ENCODE measurements at places on chromosomes 4 and X.

DNA sequence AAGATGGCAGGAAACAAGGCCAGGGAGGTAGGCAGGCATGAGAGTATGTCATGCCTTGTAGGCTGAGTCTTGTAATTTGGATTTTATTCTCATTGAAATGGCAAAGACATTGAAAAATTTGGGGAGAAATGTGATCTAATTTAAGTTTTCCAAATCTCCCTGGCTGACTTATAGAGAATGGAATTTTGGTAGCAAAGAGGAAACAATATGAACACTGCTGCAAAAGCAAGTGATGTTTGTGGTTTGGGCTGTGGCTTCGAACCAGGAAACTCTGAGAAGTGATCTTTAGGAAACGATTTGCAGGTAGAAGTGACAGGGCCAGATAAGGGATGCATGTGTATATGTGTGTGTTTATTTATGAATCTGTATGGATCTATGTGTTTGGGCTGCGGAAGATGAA is 35.6 kb downstream of the ARSJ start:
- DNase-seq = no peak

DNA sequence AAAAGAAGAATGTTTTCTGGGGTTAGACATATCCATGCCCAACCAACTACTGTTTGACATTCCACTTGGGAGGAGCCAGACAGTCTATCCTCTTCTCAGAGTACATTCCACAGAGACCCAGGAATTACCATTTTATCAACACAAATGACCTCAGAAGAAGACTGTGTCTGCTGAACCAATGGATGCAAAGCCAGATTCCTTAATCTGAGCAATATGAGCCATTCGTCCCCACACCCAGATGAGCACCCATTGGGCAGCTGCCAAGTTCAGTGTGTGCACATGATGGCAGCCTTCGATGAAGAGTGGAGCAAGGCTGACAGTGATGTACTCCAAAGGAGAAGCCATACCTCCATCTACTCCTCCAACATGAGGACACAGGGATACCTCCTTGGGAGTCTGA is 111.3 kb downstream of the ZNF674 start:
- DNase-seq = no peak

GRCh38 chrX:9927698-9928482 is 39.3 kb upstream of the CLDN34 start:
- DNase-seq = no peak

- DNase-seq = no peak
Measured at GRCh38 chr4:179662522-179662921, 2220.3 kb upstream of the AGA start.

DNA sequence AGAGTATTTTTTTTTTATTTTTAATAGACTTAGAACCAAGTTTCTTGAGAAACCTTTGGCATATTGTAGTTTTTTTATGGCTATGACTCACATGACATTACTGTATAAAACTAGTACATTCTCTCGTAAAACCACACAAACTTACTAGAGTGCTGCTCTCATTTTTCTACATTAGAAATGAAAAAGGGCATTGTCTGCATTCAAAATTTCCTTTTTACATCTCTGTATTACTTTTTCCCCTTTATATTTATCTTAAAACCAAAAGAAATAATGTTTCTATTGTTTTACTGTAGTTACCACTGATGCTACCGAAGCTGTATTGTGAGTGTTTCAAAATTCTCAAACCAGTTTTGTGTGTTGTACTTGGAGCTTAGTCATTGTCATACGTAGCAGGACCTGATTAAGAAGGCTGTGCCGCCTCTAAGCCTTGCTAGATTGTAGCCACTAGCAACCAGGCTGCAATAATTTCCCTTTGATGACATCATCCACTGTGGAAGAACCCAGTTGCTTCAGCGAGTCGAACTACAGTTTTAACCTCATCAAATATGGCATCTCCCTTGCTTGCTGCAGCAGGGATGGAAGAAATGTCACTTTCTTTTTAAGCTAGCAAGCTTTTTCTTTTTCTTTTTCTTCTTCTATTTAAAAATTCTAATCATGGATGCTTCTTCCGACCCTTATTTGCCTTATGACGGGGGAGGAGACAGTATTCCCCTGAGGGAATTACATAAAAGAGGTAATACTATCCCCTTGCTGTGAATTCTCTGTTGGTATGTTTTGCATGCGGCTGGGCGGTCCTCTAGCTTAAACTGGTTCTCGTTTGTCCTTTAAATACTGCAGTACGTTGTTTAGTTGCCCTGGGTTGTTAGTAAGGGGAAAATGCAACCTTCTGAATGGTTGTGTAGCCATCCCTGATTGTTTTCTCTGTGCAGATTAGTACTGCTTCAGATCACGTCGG is 39.6 kb downstream of the CLCN3 start:
- peak; percentile 65 for DNase-seq

- no peak for DNase-seq
Measured at GRCh38 chrX:124393238-124393637, 46.9 kb downstream of the SH2D1A start.

DNA sequence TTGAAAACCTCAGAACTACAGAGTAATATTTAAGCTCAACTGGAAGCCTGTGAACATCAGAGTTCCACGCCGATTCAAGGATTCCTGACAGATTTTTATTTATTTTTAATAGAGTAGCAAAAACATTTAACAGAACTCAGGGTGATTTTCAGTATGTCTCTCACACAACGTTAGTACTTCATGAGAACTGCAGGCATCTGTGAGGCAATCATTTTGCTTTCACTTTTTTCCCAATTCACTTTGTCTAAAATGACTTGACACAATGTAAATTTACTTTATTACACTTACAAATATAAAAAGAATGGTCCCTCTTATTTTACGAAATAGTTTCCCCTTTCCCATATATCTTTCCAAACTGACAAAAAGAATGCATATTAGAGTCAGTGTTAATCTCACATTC is 869.5 kb upstream of the EPHA5 start:
- DNase-seq = no peak

GRCh38 chr4:154807042-154807630 is 26.1 kb downstream of the RBM46 start:
- DNase-seq = no peak

DNA sequence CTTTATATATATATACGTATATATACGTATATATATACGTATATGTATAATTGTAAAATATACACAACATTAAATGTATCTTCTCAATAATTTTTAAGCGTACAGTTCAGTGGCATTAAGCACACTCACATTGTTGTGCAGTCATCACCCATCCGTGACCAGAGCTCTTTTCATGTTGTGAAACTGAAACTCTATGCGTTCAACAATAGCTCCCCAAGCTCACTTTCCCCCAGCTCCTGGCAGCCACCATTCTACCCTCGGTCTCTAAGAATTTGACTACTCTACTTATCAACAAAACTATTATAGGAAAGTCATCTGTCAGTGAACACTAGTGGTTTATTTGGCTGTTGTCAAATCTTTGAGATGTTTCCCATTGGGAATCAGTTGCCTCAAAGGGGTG is 621.8 kb upstream of the GALNT7 start:
- no peak for DNase-seq

GRCh38 chr4:107709916-107710315 is 10.1 kb downstream of the PAPSS1 start:
- DNase-seq = no peak

DNA sequence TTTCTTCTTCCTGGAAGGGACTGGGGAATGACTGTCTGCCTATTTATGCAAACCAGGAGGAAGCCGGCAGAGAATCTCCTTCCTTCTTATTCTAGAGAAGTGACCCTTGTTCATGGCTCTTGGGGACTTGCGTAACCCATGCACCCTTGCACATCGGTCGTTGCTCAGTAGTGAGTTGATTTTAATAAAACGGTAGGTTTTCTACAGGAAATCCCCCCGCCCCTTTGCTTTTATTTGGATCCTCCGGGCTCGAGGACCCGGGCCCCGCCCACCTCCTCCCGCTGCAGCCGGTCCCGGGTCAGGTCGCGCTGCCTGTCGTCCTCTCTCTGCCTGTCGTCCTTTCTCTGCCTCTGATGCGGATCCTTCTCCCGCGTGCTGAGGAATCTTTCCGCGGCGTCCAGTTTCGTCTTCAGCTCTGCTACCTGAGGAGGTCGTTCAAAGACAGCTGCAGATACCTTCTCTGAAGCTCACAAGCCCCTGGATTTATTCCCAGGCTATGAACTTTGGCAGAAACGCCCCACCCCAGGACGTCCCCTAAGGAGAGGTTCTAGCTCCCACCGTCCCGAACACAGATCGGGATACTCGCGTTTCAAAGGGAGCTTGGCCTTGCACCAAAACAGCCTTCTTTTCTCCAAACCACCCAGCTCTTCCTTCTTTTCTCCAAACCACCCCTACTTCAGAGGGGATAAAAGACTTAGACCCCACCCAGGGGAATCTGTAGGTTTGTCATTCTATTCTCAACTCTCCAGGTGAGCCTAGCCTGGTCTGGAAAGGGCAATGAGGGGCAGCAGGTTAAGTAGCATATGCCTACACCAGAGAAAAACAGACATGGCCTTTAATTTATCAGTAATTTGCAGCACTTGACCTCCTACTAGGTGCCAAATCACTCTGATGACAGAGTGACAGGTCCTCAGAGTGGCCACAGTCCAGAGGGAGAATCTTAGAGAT is 7.0 kb downstream of the TNIP3 start:
- no peak for DNase-seq

- DNase-seq = no peak
Measured at GRCh38 chr4:4574792-4575191, 32.9 kb upstream of the STX18 start.

GRCh38 chr4:80016506-80016905 is 56.5 kb downstream of the ANTXR2 start:
- no peak for DNase-seq

DNA sequence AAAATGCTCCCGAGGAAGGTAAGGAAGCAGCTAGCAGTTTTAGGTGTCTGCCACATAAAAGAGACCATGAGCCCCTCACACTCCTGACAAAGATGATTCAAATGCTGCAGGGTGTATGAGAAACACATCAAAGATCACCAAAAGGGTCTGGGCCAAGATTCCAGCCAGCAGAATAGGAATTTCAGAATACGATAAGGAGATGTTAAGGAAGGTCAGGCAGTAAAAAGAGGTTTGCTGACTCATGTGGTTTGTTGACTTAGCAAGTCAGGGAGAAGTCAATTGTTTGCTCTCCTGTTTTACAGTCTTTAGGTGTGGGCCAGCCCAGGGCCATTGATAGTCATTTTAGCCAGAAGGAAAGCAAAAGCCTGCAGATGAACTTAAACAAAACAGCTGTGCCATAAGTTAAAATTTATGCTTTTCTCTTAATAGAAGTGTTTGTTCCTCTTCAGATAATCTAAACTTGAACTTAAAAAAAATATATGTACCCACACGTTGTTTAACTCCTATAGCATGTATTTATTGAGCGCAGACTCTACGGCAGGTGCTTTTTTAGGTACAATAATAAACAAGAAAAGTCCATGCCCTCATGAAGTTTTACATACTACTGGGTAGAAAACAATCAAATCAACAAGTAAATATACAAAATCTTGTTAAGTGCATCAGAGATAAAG is 115.6 kb downstream of the CAMK2D start:
- no peak for DNase-seq

GRCh38 chr4:21948347-21949072 is at the start of gene KCNIP4:
Gene KCNIP4, minus strand, starts transcription at chr4:21948772.
- no peak for DNase-seq

GRCh38 chrX:148500423-148501385 is at the start of gene AFF2:
Gene AFF2, plus strand, starts transcription at chrX:148500617. Its CDS starts 481 bp downstream, at chrX:148501098.
- peak; percentile 32 for DNase-seq

DNA sequence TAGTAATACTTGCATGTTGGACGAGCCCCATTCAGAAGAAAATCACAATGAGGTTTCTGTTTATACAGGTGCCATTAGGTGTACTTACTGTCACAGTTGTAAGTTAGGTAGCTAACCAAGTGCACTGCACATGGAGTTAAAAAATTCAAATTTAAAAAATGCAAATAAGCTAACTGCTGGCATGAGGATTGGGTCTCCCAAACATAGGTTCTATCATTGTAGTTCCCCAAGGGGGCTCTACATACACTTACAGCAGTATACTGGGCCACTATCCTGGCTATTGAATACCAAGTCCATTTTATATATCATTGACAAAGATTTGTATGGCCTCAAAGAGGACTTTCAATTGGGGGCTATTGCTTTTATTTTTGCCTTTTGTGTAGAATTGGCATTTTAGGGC is 153.4 kb downstream of the FMR1NB start:
- DNase-seq = no peak

GRCh38 chrX:153299855-153300254 is 21.7 kb downstream of the PNMA6F start:
- DNase-seq = no peak

- DNase-seq = no peak
Measured at GRCh38 chr4:140042634-140043033, 111.3 kb downstream of the MAML3 start.

- DNase-seq = no peak
Measured at GRCh38 chr4:80069108-80069836, 3.8 kb downstream of the ANTXR2 start.

DNA sequence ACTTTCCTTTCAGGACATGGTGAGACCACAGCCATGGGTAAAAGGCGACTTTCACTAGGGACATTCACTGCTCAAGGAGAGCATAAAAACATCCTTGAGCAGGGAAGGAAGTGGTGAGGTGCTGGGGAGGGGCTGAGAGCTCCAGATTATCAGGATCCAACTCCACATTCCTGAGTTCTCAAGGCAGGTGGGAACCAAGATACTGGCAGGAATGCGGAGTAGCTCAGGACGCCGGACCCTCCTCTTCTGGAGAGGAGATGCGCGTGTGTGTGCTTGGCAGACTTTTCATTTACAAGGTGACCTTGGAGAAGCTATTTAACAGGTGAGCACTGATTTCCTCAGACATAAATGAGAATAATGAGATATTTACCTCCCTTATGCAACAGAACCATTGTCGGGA is 41.3 kb upstream of the TXK start:
- DNase-seq = no peak

DNA sequence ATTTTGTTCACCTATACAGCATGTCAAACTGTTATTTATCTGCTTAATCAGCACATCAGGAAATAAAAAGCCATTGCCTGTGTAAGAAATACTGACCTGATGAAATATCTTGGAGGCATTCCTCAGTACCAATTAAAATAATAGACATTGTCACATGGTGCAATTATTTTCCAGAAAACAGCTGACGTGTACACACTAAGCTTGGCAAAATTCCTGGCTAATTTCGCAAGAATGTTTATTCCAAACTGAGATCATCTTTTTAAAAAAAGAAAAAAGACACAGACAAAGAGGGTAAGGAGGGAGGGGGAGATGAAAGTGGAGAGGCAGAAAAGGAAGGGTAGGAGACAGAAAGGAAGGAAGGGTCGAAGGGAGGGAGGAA is 61.9 kb upstream of the NFKB1 start:
- no peak for DNase-seq
